Occipital lobe (tissue), 3 donors: ENCODE measurements at places on chromosomes 5 and 9.
A peak's percentile ranks its signal among the peaks of the same experiment; 100 is the strongest.

DNA sequence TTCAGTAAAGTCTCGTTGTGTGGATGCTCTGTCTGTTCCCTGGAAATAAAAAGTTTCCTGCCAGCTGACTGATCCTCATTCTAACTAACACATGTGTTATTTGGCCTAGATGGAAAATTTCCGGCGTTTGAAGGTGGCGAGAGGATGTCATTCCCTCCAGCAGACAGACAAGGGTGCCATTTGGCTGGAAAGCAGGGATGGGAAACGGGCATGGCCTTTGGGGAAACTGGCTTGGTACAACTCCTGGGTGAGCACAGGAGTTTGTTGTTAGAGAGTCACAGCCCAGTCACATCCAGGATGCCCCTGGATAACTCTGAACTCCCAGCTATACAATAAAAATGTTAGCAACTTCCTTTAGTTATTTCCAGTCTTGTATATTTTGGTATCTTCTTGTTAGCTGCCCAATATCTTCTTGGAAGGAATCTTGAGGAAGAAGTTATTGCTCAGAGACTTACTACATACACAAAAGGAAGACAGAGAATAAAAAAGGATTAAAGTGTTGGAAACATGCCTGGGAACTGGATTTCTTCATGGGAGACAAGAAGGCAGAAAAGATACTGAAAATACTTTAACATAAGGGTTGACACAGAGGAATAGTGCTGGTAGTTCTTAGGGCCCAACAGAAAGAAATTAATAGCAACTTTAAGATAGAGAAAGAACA, 41.9 kb downstream of the TEK start:
- DNase-seq, result no peak

- DNase-seq, result no peak
These were observed 70.2 kb downstream of the SEMA4D start for GRCh38 chr9:89427621-89428221.

DNA sequence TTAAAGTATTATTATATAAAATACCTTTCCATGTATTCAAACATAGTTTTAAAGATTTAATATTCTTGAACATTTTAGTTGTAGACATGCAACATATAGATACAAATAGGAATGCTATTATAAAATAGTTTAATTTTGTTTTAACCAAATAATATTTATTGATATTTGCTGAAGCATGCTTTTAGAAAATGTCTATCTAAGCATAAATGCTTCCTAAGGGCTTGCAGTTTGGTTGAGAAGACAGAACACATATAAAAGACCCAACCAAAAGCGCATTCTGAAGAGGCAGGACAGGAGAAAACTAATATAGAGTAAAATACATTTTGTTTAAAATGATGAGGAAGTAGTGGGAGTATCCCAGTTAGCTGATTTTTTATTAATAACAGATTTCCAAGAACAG, 181.5 kb upstream of the ISL1 start:
- no peak for DNase-seq

DNA sequence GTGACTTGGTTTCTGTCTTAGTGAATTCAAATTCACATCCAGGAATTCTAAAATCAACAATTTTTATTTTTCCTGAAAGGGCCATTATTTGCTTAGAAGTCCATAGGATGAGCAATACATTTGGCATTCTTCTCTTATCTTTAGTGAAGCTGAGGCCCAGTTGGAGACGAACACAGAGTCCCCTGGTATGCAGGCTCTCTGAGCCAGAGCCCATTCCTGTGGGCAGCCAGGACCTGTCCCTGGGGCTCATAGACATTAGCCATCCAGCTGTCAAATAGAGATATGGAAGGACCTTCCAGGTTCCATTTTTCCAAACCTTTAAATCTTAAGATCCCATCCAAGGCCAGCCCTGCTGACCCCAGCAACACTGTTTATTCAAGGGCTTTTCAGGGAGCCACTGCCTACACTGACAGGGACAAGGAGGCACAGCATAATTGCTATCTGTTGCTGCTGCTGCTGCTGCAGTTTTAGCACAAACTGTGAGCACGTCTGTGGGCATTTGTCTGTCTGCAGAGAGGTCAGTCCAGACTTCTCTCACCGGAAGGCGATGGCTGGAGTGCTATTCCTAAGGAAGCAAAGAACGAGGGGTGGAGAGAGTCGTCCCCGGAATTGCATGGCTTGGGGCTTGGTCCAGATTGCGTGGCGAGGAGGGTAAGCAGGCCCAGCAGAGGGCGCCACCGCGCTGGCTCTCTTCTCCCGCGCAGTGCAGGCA, 639.0 kb downstream of the CCDC171 start:
- DNase-seq, result no peak

GRCh38 chr5:65068410-65068809, 299.7 kb downstream of the CWC27 start:
- no peak for DNase-seq

DNA sequence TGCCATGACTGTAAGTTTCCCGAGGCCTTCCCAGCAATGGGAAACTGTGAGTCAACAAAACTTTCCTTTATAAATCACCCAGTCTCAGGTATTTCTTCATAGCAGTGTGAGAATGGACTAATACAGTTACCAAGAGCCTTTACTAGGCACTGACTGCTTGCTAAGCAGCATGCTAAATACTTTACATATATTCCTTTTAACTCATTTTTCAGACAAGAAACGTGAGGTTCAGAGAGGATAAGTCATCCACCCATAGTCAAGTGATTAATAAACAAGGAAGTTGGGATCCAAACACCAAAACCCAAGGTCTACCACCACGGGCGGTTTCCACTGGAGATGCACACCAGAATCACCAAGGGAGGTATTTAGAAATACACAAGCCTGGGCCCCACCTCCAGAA, 50.8 kb downstream of the GABBR2 start:
- DNase-seq, result no peak

DNA sequence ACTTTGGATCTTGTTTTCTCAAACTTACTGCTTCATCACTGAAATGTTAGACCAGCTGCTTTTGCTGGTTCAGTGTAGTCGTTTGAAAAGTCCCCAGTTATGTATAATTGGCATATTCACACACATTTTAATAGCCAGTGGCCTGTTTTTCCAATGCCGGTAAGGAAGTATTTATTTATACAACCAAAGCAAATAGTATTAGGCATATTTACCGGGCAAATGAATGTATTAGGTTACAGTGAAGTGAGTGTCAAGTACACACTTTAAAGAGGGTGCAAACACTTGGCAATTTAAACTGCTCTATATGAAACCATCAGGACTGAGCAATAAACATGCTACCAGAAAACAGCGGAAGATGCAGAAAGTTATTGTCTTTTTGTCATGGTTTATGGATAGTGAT, 242.9 kb downstream of the MCTP1 start:
- no peak for DNase-seq

- no peak for DNase-seq
These were observed 79.9 kb upstream of the SLC1A3 start for GRCh38 chr5:36526537-36526936.

DNA sequence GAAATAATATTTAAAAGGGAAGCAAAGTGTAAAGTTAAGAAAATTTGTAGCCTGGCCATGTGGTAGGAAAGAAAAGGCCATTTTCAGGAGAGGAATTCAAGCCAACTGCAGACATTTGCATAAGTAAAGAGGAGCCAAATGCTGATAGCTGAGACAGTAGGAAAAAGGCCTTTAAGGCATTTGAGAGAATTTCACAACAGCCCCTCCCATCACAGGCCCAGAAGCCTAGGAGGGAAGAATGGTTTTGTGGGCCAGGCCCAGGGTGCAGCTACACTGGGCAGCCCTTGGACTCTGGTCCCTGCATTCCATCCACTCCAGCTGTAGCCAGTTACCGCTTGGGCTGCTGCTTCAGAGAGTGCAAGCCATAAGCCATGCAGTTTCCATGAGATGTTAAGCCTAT, 1556.8 kb downstream of the EFNA5 start:
- DNase-seq, result no peak

- DNase-seq, result peak; percentile 22
These were observed 129.8 kb downstream of the SLC12A2 start for GRCh38 chr5:128213340-128213739.

DNA sequence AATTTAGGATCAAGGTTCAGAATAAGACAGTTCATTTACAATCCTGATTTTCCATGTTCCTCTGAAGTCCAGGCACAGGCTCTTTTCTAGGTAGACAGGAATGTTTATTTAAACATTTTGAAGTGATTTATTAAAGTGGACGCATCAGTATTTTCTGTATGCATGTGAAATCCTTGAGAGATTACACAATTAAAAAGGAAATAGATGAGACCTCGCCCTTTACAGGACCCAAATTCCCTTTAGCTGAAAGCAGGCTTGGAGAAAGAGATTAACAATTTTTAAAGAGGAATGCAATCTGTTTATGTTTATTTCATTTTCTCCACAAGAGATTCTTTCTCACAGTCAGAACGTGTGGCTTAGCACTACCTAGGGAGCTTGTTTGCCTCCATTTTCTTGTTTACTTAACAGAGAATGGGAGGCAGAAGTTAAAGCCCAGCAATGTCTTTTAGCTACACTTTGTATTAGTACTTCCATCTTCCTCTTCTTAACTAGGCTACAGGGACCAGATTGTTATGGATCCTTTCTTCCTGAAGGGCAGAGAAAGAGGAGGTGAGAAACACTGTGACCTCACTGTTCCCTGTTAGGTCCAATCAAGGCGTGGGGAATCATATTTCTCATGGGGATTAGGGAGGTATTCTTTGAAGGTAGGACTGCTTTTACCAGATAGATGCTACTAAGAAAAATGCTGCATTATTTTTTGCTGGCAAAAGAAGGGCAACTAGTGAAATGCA, 416.0 kb downstream of the SH3GL2 start:
- no peak for DNase-seq

- DNase-seq, result no peak
These were observed 82.0 kb downstream of the PRRT1B start for GRCh38 chr9:131627326-131627647.

DNA sequence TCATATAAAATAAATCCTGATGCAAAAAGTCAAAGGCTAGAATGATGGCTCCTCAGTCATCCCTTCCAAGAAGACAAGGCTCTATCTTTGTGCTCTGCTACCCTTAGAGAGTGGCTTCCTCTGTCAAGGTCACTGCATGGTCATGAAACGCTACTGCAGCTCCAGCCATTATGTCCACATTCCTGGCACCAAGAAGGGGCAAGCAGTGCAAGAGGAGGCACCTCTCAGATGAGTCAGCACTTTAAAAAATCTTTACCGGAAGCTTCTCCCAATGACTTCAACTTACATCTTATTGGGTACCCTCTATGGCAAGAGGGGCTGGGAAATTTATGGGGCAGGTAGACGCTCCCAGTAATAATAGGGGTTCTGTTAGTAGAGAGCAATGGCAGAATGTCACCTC, 129.5 kb upstream of the CPEB4 start:
- no peak for DNase-seq

GRCh38 chr5:95163079-95163478, 121.8 kb downstream of the MCTP1 start:
- DNase-seq, result no peak

- no peak for DNase-seq
These were observed 15.5 kb upstream of the BNC2 start for GRCh38 chr9:16885931-16886330.

GRCh38 chr9:129458155-129458661, 162.7 kb downstream of the C9orf50 start:
- DNase-seq, result no peak

GRCh38 chr5:125600559-125600958, 822.6 kb upstream of the GRAMD2B start:
- DNase-seq, result no peak

GRCh38 chr9:132548751-132549640, 33.4 kb upstream of the BARHL1 start:
- no peak for DNase-seq

- DNase-seq, result no peak
These were observed 147.6 kb downstream of the ST8SIA4 start for GRCh38 chr5:100755435-100755834.

GRCh38 chr9:102164247-102164646, 425.8 kb upstream of the GRIN3A start:
- no peak for DNase-seq

GRCh38 chr5:159411115-159411514, 80.8 kb upstream of the IL12B start:
- DNase-seq, result no peak

- DNase-seq, result no peak
These were observed 155.7 kb upstream of the ADAMTS16 start for GRCh38 chr5:4984461-4984860.

GRCh38 chr5:138141734-138142133, 2.5 kb upstream of the NME5 start:
- DNase-seq, result no peak

- DNase-seq, result no peak
These were observed 51.8 kb downstream of the MEGF10 start for GRCh38 chr5:127342364-127342763.

- DNase-seq, result no peak
These were observed 712.3 kb upstream of the WWC1 start for GRCh38 chr5:167578977-167579692.

DNA sequence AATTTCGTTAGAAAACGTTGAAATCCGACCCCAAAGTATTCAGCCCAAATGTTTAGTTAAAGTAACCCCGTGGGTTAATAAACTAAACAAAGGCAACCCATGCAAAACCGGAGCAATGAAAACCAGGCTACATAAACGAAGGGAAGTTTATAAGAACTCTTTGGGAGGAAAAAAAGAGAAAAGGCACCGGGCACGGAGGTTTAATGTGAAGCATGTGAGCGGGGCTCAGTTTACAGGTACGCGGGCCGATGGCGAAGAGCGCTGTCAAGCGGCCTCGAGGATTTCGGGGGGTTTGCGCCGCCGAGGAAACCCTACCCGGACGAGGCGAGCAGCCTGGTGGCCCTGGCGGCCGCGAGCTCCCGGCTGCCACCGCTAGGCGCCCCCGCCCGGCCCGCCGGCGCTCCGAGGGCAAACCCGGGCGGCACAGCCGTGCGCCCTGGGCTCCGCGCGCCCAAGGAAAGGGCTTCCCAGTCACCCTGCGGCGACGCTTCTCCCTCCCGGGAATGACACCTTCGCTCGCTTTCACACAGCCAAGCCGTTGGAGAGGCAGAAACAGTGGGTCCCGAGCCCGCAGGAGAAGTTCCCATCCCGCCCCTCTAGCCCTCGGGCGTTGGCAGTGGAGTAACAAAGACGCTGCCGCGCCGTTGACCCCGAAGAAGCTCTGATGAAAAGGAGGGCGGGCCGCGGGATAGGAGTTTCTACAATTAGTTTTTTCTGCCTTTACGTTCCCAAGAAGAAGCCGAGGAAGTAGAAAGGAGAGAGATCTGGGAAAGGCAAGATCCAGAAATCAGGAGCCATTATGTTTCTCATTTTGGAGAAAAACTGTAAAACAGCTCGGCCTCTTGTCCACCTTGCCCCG, 126.0 kb downstream of the TMEM174 start:
- DNase-seq, result no peak

GRCh38 chr9:5632540-5632939, 3.6 kb downstream of the RIC1 start:
- no peak for DNase-seq

- DNase-seq, result no peak
These were observed 41.0 kb upstream of the FBN2 start for GRCh38 chr5:128579093-128579492.

DNA sequence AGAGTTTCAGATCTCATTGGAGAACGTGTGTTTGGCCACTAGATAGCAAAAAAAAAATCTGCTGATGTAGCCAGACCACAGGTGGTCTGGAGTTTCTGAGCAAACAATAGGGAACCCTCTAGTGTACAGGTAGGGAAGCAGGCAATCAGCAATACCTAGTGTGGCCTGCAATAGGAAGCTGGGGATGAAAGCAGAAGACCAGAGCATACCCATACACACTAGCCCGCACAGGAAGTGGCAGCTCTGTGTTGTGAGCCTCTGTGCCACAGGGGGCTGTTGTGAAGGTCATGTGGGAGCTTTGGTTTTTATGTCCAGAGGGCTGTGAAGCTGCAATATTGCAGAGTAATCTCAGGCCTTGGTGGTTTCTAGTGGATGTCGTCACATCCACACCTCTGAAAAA, 81.2 kb downstream of the MTAP start:
- no peak for DNase-seq

- peak; percentile 65 for DNase-seq
These were observed 88.1 kb downstream of the KCNN2 start for GRCh38 chr5:114449860-114450421.

- DNase-seq, result no peak
These were observed 434 bp upstream of the FSD1L start for GRCh38 chr9:105447386-105447813.
